Activated effector memory CD4-positive, alpha-beta T cell treated with anti-CD3 and anti-CD28 coated beads, Interleukin-2, amount 50 U/mL, for 16 hours (primary cell): ENCODE measurements at places on chromosomes 2 and 18.

DNA sequence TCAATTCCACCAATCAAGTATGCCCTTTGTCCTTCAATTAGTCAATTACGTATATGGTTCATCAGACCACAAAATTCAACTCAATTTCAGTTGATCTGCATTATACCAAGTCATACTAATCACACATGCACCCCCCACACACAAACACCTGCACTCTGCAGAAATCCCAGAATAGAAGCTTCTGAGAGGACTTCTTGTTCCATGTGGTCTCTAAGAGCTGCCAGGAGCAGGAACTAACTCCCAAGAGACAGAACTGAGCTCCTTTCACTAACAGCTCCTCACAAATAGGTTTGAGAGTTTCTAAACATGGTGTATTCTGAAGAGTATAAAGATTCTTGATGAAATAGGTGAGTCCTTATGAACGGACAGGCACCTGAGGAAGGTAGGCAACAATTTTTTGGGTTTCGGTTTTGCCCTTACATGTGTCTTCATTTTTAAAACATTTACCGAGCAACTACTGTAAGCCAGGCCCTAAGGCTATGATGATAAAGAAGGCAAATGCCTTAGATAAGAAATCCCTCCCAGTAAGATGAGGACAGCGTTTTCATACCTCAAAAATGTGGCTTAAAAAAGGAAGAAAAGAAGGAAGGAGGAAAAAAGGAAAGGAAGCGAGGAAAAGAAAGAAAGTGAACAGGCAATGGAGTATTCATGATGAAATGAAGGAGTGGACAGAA lies 183.1 kb downstream of the PID1 start:
- no peak for DNase-seq

DNA sequence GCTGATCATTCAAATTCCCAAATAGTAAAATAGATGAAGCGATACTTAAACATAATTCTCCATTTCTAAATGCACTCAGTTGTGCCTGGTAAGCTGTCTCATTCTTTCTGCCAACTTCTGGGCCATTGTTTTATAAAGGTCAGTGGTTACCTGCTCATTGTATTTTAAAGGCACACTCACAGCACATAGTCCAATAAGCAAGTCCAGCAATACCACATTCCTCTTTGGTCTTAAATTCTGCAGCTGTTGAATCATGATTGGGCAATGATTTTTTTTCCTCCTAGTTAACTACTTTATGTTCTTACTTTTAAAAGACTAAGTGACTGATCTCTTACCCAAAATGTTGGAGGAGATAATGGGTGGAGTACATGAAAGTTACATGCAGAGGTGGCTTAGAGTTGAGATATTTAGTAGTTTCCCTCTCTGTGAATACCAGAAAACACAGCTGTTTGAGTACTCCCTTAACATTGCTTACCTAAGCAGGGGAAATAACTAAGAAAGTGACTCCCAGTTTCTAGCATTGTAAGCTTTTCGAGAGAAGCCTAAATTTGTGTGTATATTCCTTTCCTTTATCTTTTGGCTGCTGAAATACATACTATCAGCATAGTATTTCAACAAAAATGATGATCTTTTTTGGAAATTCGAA lies 220.7 kb downstream of the CAMKMT start:
- no peak for DNase-seq

- DNase-seq = no peak
Measured at GRCh38 chr18:29862824-29863223, 1179.7 kb downstream of the DSC3 start.

DNA sequence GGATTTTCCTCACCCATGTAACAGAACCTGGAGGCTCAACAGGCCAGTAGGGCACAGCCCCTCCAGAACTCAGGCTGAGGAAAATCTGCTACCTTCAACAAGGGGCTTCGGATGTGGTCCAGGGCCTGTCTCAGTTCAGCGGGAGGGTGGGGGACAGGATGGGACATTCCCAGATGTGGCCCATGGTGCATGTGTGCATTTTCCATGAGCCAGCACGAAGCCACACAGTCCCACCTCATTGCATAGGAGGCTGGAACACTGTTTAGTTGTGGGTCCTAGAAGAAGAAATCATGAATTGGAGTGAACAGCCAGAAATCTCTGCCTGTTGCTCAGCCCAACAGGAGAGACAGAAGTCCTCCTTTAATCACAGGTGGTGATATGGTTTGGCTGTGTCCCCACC lies 469.6 kb upstream of the MYT1L start:
- DNase-seq = peak; percentile 47

DNA sequence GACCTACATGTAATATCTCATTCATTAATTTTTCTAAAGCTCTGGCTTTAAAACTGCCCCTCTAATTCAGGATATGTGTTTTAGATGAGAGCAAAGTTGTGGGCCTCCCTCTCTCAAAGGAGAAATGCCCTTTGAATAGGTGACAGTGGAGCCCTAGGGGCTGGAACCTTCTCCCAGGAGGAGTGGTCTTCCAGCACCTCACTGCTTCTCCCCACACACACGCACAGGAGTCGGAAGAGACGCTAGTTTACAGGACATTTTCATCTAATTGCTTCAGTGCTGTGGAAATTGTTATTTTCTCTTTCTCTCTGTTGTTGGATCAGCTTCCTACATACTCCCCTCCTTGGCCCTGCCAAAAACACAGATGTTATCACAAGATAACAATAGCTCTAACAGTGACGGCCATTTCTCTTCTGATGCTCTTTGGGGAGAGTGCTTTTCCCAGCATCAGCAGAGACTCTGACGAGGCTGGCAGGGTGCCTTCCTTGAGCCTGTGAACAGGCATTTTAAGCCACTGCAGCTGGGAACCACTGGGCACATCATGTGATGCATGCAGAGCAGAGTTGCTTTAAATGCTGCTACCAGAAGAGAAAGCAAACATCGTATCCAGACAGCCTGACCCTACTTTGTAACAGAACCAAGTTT lies 209.4 kb upstream of the SP5 start:
- DNase-seq = no peak

DNA sequence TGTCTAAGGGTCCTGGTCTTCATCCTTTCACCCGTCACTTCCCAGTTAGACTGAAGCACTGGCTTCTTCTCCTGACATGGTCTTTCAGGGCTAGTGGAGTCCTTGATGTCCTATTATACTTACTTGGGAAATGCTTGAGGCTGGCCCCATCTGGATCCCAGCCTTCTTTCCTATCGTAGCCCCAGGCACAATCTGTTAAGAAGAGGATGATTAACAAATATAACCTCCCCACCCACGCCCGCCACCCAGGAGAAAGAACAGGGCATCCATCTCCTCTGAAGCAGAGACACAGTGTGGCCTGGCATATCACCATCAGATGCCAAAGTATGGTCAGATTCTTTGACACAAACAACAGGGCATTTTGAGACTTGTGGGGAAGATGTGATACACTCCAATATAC lies 530.1 kb downstream of the SOX11 start:
- no peak for DNase-seq

DNA sequence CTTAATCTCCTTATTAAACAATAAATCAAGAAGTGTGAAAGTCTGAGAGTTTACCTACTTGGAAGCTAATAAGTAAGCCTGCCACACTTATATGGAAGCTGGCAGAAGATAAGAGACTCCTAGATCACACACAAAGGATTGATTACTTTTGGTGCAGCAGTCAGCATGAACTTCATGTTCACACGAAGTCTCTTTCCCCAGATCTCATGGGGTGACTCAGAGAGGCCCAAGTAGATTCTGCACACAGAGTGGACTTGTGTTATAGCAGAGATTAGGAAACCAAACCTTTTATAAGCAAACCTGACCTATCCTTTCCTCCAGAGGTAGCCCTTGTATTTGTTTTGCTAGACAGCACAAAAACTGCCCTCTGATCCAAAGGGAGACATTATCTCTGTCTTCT lies 9.9 kb upstream of the GAREM1 start:
- DNase-seq = no peak

DNA sequence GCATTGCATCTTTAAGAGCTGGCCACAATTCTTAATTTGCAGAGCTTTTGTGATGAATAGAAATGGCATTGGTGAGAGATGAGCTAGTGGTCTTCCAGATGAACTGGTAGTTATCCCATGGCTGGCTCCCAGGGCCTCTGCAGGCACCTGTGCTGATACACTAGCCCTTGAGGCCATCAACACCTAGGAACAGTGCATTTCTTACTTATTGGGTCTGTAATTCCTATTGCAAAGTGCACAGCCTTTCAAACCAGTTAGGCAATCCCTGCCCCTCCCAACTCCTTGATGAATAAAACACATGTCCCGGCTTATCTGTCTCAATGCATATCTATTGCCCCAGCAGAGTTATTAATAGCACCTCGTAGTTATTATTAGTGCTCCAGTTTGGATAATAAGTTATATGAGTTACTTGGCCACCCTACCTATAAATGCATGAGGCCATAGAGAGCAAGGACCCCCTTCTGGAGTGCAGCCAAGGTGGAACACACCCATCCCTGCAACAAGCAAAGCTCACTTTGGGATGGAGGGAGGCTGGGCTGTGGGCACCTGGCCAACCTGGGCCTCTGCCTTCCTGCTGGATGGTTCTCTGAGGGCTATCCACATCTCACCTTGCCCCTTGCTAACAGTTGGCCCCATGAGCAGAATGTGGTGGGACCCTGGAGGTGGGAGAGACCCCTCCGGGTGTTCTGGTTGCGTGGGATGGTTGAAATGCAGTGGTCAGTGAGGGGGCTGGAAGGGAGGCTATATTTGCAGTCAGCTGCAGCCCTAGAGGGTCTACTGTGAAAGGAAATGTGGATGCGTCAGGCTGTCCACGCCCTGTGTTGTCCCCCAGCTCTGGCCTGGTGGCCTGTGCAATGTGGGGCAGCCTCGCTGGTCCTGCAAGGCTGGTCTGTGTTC lies 455.9 kb upstream of the HS6ST1 start:
- peak; percentile 36 for DNase-seq

DNA sequence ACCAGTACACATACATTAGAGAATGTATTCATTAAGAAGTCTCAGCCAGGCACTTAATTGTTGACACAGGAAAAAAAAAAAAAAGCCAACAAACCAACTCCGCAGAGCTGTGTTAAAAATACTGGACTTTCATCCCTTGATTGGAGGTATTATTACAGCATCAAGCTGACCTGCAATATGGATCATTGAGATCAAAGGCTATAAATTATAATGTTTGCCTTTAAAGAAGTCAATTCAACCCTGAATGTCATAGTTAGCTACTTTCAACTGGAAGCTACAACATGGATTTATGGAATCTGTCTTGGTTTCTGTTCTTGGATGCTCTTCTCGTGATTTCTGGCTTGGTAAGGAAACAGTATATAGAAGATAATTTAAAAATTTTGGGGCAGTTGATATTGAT lies at the start of gene MEP1B:
Gene MEP1B (plus strand): TSS at position 250 of the 400 bp plus-strand sequence. CDS start 32 bp downstream, at position 282.
- no peak for DNase-seq

DNA sequence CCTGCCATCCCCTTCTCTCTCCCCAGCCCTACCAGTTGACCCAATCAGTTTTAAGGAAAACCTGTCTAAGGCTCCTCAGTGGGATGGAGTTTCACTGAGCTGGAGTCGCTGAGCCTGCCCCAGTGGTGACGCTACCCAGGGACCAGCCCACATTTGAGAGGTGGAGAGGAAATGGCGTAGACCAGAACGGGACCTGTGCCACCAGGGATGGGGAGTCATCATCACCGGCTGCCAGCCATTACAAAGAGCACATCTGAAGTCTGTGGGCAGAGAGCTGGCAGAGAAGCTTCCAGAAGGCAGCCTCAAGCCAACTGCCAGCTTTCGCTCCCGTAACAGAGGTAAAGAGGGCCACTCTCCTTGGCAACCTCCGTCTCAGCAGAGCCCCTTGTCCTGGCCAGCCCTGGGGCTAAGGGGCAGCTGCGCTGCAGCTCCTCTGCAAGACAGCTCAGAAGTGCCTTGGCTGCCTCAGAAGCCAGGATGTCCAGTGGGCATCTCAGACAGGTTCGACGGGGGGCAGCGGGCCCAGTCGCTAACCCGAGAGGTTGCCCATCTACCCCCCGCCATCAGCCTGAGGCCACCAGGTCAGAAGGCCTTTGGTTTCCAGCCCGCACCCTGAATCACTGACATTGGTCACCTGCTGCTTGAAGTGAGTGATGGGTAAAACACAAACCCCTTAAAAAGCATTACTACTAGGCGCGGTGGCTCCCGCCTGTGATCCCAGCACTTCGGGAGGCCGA lies 15.4 kb downstream of the SDC1 start:
- no peak for DNase-seq

DNA sequence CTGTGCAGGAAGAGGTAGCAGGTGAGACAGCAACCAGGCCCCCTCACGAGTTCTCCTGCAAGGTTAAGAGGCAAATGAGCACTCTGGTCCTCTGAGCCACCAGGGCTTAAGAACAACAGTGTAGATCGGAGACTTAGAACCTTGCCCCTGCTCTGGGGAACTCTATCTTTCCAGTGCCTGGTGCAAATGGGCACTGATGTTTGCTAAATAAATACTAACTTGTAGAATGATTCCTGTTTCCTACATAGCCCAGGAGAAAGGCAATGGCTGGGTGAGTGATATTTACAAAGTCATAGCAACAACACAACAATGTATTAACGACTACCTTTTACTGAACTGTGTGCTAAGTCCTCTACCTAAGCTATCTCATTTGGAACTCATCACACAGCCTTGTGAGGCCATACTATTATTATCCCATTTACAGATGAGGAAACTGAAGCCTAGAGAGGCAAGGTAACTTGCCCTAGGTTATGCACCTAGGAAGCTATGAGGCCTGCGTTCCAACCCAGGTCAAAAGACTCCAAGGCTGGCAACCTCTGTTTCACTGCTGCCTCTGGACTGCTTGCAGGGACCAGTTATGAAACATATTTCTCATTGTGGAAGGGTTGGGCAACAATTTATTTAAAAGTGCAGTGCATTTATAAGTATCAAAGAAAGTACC lies 4.3 kb downstream of the ATP8B1 start:
- no peak for DNase-seq

- DNase-seq = no peak
Measured at GRCh38 chr18:56469582-56469981, 168.8 kb downstream of the TXNL1 start.
